ENCODE measurements at places on chromosomes 6 and 20. TPM values are rescaled to one million over a fixed set of nuclear protein-coding genes. Genes with fewer than 3 reads are reported as not detected.

Gene GLP1R
- 0.15 TPM for total RNA-seq

DNA sequence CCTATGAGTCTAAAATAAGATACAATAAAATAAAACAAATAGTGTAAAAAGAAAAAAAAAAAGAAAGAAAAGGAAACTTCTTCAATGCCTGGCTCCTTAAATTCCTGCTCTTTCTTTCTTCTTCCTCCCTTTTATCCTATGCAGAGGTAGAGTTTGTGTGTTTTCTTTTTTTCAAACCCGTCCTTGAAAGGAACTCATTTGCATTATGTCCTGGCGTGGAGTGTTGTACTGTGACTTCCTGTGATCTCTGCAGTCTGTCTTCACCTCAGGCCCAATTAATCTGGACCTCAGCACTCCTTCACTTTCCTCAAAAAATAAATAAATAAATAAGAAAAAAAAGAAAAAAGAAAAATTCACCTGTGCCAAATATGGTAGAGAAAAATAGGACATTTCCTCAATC is 541.9 kb upstream of the SPTLC3 start:
- DNase-seq: no peak
- no peaks in the 10 kb centered on the region for H3K36me3 ChIP-seq
- no peak overlapping the region for H3K27ac ChIP-seq
- H3K4me3 ChIP-seq: no peak overlapping the region
- H3K4me1 ChIP-seq: no peaks in the 10 kb centered on the region

GRCh38 chr6:109299776-109300564 is 82.3 kb downstream of the CD164 start:
- H3K27ac ChIP-seq: no peak overlapping the region
- peaks cover 9% of the 10 kb centered on the region for H3K4me1 ChIP-seq
- DNase-seq: no peak
- no peaks in the 10 kb centered on the region for H3K36me3 ChIP-seq

DNA sequence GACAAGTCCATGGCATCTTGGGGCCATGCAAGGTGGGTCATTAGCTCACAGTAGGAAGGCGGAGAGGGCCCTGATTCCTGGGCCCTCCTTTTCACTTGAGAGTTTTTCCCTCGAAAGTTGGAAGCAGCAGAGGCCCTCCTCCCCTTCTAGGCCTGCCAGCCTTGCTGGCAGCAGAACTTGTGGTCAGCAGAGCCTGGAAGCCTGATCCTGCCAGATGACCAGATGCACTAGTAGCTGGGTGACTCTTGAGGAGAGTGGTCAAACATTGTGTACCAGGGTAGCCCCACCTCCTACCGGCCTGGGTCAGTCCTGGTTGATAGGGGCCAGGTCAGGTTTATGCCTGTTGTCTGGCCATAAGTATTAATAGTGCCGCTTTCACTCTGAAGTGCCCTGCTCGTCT is 3.8 kb upstream of the HMGA1 start:
- DNase-seq: peak; percentile 49
- peaks cover 4% of the 10 kb centered on the region for H3K4me1 ChIP-seq
- no peak overlapping the region for H3K4me3 ChIP-seq
- H3K27ac ChIP-seq: no peak overlapping the region

- peaks cover 4% of the 10 kb centered on the region for H3K4me1 ChIP-seq
- no peak overlapping the region for H3K4me3 ChIP-seq
- H3K27me3 ChIP-seq: no peaks in the 10 kb centered on the region
Observed at GRCh38 chr20:37513779-37514359, 7.2 kb upstream of the NNAT start.

Gene DEF6
- total RNA-seq: 6.5 TPM

Gene ZC2HC1B
- total RNA-seq: not detected

Gene LAMA2
- total RNA-seq: 2.9 TPM

Gene CLVS2
- total RNA-seq: 48.1 TPM

DNA sequence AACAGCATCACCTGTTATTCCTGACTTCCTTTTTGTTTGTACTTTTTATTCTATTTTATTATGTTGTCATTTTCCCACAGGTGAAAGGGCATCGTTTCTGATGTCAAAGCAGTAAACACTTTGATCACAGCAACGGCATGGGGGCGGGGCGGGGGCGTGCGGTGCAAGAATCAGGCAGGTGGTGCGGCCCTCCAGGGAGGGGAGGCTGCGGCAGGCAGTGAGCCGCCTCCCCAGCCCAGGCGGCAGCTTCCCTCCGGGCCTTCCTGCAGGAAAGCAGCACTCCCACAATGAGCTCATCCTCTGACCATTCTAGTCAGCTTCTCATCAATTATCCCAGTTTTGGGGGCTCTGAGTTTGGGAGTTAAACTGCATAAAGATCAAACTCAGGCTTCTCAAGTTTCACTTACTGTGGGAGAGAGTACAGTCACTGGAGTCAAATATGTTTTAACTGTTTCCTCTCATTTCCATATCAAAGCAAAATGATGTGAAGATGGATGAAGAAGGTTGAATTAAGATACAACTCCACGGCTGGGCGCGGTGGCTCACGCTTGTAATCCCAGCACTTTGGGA is 608.4 kb upstream of the AGPAT4 start:
- H3K36me3 ChIP-seq: no peaks in the 10 kb centered on the region
- H3K27me3 ChIP-seq: no peaks in the 10 kb centered on the region
- no peak overlapping the region for H3K4me3 ChIP-seq
- H3K27ac ChIP-seq: no peak overlapping the region
- no peak for DNase-seq
- H3K4me1 ChIP-seq: no peaks in the 10 kb centered on the region

- no peaks in the 10 kb centered on the region for H3K4me1 ChIP-seq
- H3K4me3 ChIP-seq: no peak overlapping the region
- no peak for DNase-seq
- H3K36me3 ChIP-seq: no peaks in the 10 kb centered on the region
- H3K27me3 ChIP-seq: no peaks in the 10 kb centered on the region
Observed at GRCh38 chr20:15515691-15516090, 1057.6 kb downstream of the KIF16B start.

Gene SNAI1
- total RNA-seq: 10.6 TPM

GRCh38 chr6:10146715-10147451 is 268.0 kb downstream of the TFAP2A start:
- no peak overlapping the region for H3K27ac ChIP-seq
- H3K27me3 ChIP-seq: no peaks in the 10 kb centered on the region
- no peak overlapping the region for H3K4me3 ChIP-seq
- H3K36me3 ChIP-seq: no peaks in the 10 kb centered on the region

GRCh38 chr6:1739680-1740079 is 130.0 kb downstream of the FOXC1 start:
- no peak overlapping the region for H3K4me3 ChIP-seq
- no peaks in the 10 kb centered on the region for H3K36me3 ChIP-seq
- no peak for DNase-seq
- H3K27ac ChIP-seq: no peak overlapping the region
- H3K4me1 ChIP-seq: no peaks in the 10 kb centered on the region

- no peak overlapping the region for H3K4me3 ChIP-seq
- H3K27me3 ChIP-seq: no peaks in the 10 kb centered on the region
- no peaks in the 10 kb centered on the region for H3K36me3 ChIP-seq
- H3K4me1 ChIP-seq: no peaks in the 10 kb centered on the region
- no peak overlapping the region for H3K27ac ChIP-seq
Observed at GRCh38 chr6:54192993-54193392, 81.8 kb downstream of the MLIP start.

Gene LRFN2
- total RNA-seq: not detected

Gene PRKN
- total RNA-seq: 3.5 TPM

Gene BPIFB3
- not detected for total RNA-seq

- H3K36me3 ChIP-seq: no peaks in the 10 kb centered on the region
- no peak for DNase-seq
- H3K4me1 ChIP-seq: no peaks in the 10 kb centered on the region
- H3K4me3 ChIP-seq: no peak overlapping the region
- H3K27me3 ChIP-seq: no peaks in the 10 kb centered on the region
- no peak overlapping the region for H3K27ac ChIP-seq
Observed at GRCh38 chr6:72770959-72771358, 149.1 kb downstream of the KCNQ5 start.

Gene SPTLC3
- total RNA-seq: 0.21 TPM

Gene IMPG1
- total RNA-seq: not detected

DNA sequence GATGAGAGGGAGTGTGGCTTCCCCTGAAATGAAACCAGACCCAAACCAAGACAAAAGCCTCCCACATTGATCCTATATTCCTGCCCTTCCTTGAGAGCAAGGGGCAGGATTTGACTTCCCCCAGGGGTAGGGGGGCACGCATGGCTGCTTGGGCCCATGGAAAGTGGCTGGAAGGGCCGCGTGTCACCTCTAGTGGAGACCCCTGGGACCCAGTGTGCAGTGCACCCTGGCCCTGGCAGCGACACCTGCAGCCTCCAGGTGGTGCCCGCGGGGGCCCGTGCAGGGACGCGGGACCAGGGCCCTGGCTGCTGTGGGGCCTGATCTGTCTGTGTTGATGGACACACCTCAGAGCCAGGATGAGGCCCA is 18.0 kb upstream of the SLCO4A1 start:
- no peak overlapping the region for H3K4me3 ChIP-seq
- H3K36me3 ChIP-seq: no peaks in the 10 kb centered on the region
- H3K4me1 ChIP-seq: peaks cover 8% of the 10 kb centered on the region
- DNase-seq: peak; percentile 64
- no peaks in the 10 kb centered on the region for H3K27me3 ChIP-seq

- H3K36me3 ChIP-seq: no peaks in the 10 kb centered on the region
- no peak overlapping the region for H3K4me3 ChIP-seq
- no peak for DNase-seq
- no peaks in the 10 kb centered on the region for H3K4me1 ChIP-seq
- peaks cover 55% of the 10 kb centered on the region for H3K27me3 ChIP-seq
Observed at GRCh38 chr6:7787137-7787608, 61.3 kb downstream of the BMP6 start.

DNA sequence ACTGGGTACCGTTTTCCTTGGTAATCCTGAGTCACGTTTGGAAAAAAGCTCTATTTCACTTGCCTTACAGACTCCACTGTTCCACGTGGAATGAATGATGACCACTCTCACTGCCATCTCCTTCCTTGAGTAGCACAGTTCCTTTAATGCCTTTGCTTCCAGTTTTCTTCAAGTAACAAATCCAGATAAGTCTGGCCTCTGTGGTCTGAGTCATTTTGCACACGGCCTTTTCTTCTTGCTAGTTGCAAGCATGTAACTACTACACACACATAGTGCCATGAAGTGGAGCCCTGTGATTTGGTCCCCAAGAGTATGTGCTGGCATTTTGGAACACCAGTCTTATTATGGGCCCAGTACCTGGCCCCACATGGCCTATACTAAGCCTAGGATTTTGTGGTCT is 182.8 kb downstream of the SASH1 start:
- no peak overlapping the region for H3K4me3 ChIP-seq
- peaks cover 3% of the 10 kb centered on the region for H3K4me1 ChIP-seq
- no peak for DNase-seq
- no peak overlapping the region for H3K27ac ChIP-seq
- no peaks in the 10 kb centered on the region for H3K27me3 ChIP-seq

DNA sequence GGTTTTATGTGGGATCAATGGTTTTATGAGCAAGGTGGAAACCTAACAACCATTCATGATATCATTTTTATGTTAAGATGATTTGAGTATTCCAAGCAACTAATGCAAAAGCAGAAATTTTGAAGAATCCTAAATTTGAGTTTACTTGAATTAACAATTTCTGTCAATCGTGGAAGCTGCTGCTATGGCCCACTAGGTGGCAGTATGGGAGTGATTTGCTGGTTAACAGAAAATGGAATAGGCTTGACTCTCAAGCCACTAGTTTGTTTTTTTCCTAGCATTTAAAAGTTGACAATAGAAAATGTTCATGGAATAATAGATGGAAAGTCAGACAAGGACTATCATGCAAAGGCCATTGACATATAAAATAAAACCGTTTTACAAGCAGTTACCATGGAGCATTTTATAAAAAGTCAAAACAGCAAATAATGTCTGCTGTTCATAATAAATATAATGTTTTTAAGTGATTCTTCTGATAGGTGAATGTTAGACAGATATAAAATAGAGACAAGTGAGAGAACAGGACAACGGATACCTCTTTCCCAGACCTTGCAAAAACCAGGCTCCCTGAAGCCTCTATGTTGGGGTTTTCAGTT is 43.0 kb upstream of the TMEM200A start:
- H3K27me3 ChIP-seq: no peaks in the 10 kb centered on the region
- no peaks in the 10 kb centered on the region for H3K4me1 ChIP-seq

GRCh38 chr6:100001915-100002388 is 7.9 kb upstream of the MCHR2 start:
- no peaks in the 10 kb centered on the region for H3K27me3 ChIP-seq
- DNase-seq: peak; percentile 61
- H3K4me3 ChIP-seq: no peak overlapping the region
- H3K4me1 ChIP-seq: no peaks in the 10 kb centered on the region
- no peaks in the 10 kb centered on the region for H3K36me3 ChIP-seq
- H3K27ac ChIP-seq: no peak overlapping the region

DNA sequence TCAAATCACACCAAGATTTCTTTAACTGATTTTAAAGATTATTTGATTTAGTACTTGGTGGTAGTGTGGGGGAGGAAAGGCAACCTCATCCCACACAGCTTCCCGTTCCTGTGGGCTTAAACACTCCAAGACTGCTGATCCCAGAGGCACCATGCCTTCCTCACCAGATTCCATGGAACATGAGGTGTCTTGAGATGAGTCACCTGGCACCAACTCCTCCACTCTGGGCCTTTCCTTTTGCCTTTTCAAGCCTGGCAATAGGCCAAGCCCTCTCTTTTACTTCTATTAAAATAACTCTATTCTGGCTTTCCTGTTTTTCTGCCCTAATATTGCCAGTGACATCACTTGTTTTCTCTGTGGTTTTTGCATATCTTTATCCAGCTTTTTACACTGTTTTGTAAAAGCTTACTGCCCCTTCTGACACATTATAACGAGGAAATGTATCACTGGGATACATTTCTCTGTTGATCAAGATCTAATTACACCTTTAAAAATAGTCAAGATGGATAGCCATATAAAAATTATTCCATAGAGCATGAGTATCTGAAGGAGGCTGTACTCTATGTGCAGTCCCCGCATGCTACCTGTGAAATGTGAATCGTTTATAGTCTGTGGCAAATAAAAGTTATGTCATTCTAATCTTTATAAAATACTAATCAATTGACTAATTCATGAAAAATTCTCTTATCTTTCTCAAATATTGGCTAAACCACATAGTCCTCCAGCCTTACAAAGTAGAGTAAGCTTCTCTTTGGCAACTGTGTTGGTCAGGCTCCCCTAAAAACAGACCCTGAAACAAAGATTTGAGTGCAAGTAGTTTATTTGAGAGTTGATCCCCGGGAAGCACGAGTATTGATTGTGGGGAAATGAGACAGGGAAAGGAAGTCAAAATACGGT is 257.8 kb upstream of the KCNQ5 start:
- no peak for DNase-seq
- H3K4me3 ChIP-seq: no peak overlapping the region
- no peaks in the 10 kb centered on the region for H3K36me3 ChIP-seq

DNA sequence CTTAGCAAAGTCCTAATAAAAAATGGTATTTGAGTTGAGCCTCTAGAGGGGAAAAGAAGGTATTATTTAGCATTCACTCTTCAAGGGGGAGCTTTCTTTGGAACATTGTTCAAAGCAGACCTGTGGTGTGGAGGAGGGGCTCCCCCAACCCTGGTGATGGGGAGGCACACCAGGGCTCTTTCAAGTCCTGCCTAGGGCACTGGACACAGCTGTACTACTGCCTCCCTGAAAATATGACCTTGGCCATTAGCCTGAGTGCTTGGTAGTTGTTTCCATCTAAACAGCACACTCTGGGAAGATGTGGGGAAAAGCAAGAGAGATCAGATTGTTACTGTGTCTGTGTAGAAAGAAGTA is 215.1 kb upstream of the CNR1 start:
- DNase-seq: no peak
- no peak overlapping the region for H3K27ac ChIP-seq
- no peaks in the 10 kb centered on the region for H3K27me3 ChIP-seq
- H3K4me1 ChIP-seq: peaks cover 19% of the 10 kb centered on the region
- no peak overlapping the region for H3K4me3 ChIP-seq

Gene HDGFL1
- not detected for total RNA-seq
